Muscle of back (tissue), 13 donors: ENCODE measurements at places on chromosomes 2 and 18. TPM values are rescaled to one million over a fixed set of nuclear protein-coding genes. Genes with fewer than 3 reads are reported as not detected.

Gene SPEG
- polyA plus RNA-seq, result 152 TPM

Gene GNLY
- polyA plus RNA-seq, result 0.50 TPM

Gene SKOR2
- polyA plus RNA-seq, result not detected

Gene SP110
- polyA plus RNA-seq, result 12.8 TPM

Gene SULT1C2
- polyA plus RNA-seq, result 0.12 TPM

Gene CD207
- 0.87 TPM for polyA plus RNA-seq

Gene NXPH2
- polyA plus RNA-seq, result 11.6 TPM

Gene IL36A
- polyA plus RNA-seq, result not detected

Gene CAPN14
- polyA plus RNA-seq, result not detected

Gene CDH7
- polyA plus RNA-seq, result 1.7 TPM

Gene RAPH1
- 32.6 TPM for polyA plus RNA-seq

Gene KLHL41
- polyA plus RNA-seq, result 2,707 TPM

Gene PDE1A
- polyA plus RNA-seq, result 10.7 TPM

Gene CRYGC
- polyA plus RNA-seq, result not detected

Gene LHCGR
- polyA plus RNA-seq, result 0.31 TPM

Gene OSBPL6
- polyA plus RNA-seq, result 6.2 TPM

Gene PROKR1
- 5.6 TPM for polyA plus RNA-seq

Gene NR4A2
- 2.1 TPM for polyA plus RNA-seq

Gene ARHGAP28
- 25.4 TPM for polyA plus RNA-seq

Gene ST8SIA3
- 0.11 TPM for polyA plus RNA-seq

Gene CMPK2
- polyA plus RNA-seq, result 3.9 TPM

Gene DRC1
- 0.27 TPM for polyA plus RNA-seq

Gene SERPINB5
- polyA plus RNA-seq, result 9.8 TPM

Gene CCDC195
- not detected for polyA plus RNA-seq

Gene BCL2
- 22.0 TPM for polyA plus RNA-seq

Gene HK2
- polyA plus RNA-seq, result 6.4 TPM

Gene IL36B
- not detected for polyA plus RNA-seq

Gene NEB
- 639 TPM for polyA plus RNA-seq

Gene CCDC148
- 0.63 TPM for polyA plus RNA-seq

Gene CDK5R2
- not detected for polyA plus RNA-seq

Gene TBC1D8
- 15.0 TPM for polyA plus RNA-seq

Gene GALNT14
- 5.4 TPM for polyA plus RNA-seq

Gene UGT1A5
- not detected for polyA plus RNA-seq
